ENCODE measurements at places on chromosomes 1 and 21.

GRCh38 chr1:36583980-36584782 lies 101.5 kb upstream of the CSF3R start:
- DNase-seq: no peak

GRCh38 chr1:59266927-59267293 lies 30.0 kb upstream of the FGGY start:
- DNase-seq: no peak

GRCh38 chr1:221809091-221810029 lies 67.5 kb upstream of the DUSP10 start:
- no peak for DNase-seq

DNA sequence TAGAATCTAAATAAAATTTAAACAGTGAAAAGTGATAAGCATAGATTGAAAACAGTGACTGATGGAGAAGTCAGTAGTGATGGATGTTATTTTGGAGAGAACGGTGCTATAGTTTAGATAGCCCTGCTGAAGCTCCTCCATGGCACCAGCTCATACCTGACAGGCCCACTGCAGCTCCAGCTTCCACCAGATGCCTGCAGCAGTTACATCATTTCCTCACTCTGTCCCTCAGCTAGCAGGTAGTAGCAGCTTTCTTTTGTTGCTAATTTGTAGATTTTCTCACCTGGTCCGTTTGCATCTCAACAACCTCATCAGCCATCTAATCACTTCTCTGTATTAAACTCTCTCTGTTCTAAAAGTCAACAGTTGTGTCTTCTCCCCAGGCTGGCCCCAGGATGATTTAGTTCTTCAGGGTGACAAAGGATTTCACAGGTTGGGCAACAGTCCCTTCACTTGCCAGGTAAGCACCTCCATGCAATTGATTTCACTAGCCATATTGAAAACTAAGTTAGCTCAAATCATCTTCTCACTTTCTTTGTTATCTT lies 128.3 kb downstream of the LMX1A start:
- DNase-seq: no peak

DNA sequence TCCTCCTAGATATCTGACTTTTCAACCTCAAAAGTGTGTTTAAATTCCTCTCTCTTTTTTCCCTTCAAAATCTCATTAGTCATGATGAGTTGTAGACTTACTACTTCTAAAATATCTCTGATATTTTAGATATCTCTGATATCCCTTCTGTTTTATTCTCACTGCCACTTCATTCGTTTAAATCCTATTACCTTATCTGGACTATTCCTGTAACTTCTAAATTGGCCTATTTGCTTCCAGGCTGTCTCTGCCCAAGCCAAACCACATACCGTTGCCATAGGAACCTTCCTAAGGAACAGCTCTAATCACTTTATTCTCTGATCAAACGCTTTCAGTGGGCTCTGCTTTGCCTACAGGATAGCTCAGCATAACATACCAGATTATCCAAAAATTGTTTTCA lies 333.1 kb upstream of the CHRM3 start:
- no peak for DNase-seq

DNA sequence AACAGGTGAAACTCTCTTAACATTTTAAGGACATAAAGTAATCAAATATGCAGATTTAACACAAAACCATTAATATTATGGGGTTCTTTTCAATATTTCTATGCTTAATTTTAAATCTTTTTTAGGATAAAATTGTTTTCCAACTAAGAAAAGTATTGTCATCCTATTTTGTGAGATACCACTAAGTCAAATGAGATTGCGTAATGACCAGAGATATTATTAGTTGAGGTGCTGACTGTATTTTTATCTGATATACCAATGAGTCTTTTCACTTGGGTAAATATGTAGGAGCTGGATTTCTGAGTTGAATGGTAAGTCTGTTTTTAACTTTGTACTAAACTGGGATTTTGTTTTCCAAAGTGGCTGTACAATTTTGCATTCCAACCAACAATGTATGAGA lies 25.4 kb downstream of the LEPR start:
- DNase-seq: no peak

DNA sequence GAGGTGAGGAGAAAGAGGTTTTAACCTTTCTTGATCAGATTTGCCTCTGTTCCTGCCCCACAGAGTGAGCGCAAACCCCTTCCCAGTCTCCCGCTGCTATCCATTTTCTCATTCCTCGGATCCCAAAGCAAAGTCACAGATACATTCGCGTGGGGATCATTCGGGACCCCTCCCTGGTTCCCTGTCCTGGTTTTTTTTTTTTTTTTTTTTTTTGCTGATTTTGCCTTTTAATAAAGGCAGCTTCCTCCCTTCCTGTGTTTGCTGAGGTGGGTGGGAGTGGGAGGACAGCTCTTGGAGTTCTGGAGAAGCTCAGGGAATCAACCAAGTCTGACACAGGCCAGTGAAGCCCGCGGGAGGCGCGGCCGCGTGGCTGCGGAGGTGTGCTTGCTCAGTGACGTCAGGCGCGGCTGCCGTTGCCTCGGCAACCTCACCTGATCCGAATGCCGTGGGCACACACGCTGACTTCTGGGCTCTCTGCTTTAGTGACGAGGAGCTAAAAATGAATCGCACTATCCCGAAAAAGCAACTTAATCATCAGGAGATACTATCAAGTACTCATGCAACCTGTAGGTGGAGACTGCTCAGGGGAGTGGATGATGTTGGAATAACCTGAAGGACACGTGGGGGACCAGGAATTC lies 106.4 kb downstream of the TBX19 start:
- peak; percentile 68 for DNase-seq

DNA sequence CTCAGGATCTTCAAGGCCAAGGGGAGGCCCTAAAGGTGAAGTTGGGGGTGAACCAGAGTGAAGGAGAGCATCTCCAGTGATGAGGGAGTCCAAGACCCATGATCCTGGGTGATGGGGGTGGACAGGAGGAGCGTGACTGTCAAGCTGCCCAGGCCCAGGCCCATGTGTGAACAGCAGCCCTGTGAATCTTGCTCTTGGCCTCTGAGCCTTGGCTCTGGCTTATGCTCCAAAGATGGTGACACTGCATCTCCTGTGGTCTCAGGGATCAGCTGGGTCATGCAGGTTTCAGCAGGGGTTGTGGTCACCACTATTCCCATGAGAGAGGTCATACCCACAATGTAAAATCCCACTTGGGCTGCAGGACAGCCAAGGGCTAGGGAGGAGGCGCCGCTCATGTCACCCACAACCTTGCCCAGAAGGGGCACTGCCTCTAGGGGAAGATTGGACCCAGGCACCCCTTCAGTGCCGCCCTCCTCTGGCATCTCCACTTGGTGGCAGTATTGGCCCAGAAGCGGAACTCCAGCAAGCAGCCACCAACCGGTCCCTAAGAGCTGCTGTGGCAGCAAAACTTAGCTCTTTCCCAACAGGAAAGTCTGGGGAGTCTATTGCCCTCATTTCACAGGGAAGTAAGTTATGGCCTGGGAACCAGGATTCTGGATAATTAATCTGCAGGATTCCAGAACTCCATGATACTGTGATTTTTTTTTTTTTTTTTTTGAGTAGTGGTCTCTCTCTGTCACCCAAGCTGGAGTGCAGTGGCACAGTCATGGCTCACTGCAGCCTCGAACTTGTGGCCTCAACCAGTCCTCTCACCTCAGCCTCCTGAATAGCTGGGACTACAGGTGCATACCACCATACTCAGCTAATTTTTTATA lies 7.5 kb upstream of the WNT3A start:
- peak; percentile 87 for DNase-seq
